Gastroesophageal sphincter (tissue), 4 donors: ENCODE measurements at places on chromosomes 3 and 15. TPM values are rescaled to one million over a fixed set of nuclear protein-coding genes. Genes with fewer than 3 reads are reported as not detected.

- ATAC-seq: no peak
Observed at GRCh38 chr3:170585937-170586310, at the start of gene SLC7A14. TSS of gene SLC7A14 (minus strand) at chr3:170586075. CDS start at chr3:170526936, 59,139 bp downstream.

- ATAC-seq: no peak
Observed at GRCh38 chr3:105907777-105908176, 39.0 kb upstream of the CBLB start.

GRCh38 chr15:66094331-66094730 lies 159.2 kb downstream of the MEGF11 start:
- ATAC-seq: no peak

GRCh38 chr15:44782516-44782915 lies 46.2 kb downstream of the TRIM69 start:
- no peak for ATAC-seq

GRCh38 chr3:69420781-69421520 lies 35.1 kb upstream of the FRMD4B start:
- peak; percentile 62 for ATAC-seq

GRCh38 chr15:99306694-99307338 lies 55.5 kb downstream of the LRRC28 start:
- ATAC-seq: no peak

DNA sequence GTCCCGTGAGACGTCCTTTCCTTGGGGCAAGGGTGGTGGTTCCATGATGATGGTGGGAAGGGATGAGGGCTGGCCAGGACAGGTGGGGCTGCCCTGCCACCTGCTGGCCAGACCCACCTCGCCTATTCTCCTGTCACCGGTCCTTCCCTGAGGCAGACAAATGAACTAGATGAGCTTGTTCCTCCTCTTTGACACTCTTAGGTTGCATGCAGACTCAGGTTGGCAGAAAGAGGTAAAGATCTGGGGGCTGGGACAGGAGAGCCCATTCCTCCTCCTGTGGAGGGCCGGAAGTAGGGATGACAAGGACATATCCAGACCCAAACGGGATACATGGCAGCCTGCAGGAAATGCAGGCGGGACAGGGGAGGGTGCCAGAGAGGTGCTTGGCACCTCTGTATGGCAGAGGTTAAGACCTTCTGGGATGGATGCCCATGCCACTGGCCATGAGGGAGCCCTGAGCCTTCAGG lies 38.6 kb downstream of the ACSBG1 start:
- peak; percentile 41 for ATAC-seq

DNA sequence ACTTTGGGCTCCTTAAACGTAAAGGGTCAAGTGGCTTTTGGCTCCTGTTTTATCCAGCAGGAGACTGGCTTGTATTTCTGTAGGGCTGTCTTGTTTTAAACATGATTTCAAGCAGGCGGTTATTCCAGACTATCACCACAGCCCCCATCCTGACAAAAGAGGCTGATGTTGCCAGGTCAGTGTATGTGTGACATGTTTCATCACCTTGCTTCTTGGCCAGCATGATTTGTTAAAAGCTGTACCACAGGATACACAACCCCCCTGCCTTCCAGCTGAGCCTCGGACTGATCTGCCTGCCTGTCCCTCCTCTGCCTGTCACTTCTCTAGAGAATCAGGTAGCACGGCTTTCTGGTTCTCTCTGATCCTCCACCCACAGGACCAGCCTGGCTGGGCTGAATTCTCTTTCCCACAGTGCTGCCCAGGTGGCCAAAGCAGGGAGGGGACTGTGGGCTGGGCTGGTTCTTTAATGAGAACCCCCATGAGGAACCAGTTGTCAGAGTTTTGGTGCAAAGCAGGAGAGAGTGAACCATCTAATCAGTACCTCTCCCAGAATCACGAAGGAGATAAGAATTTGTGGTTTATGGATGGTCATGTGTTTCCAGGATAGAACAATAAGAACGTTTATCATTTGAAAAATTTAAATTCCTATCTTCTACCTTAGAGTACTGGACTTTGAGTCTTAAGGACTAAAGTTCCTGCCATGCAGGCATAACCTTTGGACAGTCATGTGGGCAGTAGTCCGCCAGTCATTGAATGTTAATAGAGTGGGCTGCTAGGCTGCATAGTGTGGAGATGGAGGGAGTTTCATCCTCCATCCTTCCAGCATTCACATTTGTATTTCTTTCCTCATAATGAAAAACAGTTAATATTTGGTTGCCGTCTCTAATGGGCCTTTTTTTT lies 8.8 kb downstream of the ABHD6 start:
- no peak for ATAC-seq

DNA sequence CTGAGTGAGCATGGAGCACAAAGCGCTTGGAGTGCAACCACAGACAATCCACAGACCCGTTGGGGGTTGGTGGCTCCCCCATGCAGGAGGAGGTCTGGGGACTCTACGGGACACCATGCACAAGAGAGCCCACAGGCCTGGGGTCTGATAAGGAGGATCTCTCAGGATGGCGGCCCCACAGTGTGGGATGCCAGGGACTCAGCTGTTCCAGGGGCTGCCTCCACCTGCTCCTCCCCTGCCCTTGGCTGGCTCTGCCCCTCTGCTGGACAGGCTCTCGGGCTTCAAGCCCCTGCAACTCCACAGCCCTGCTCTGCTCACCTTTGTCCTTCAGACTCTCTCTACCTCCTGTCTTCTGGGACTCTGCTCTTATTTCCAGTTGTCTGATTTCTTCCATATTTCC lies 184.5 kb upstream of the CHRNA7 start:
- ATAC-seq: no peak

DNA sequence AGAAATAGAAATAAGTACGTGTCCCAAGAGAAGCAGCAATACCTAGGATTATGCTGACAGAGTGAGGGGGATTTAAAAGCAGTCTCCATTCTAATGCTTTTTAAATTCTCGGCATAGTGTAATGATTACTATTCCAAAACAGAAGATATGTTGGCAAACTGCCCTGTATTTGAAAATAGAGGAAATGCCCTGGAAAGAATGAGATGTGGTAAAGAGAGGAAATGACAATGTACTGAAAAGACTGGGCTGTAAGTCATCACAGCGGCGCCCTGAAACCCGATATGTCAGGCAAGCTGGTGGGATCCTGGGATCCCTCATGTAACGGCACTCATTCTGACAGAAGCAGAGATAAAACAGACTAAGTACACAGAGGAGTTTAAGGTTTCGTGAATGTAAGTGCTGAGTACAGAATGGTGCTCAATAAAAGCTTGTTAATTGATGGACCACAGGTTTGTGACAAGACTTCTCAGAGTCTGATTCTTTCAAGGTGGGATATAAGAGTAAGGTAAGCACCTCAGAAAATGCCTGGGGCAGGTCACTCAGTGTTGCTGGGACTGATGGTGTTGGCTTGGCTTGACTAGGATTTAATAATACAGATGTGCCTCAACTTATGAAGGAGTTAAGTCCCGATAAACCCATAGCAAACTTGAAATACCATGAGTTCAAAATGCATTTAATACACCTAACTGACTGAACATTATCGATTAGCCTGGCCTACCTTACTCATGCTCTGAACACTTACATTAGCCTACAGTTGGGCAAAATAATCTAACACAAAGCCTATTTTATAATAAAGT lies 91.4 kb downstream of the NFKBIZ start:
- peak; percentile 57 for ATAC-seq

DNA sequence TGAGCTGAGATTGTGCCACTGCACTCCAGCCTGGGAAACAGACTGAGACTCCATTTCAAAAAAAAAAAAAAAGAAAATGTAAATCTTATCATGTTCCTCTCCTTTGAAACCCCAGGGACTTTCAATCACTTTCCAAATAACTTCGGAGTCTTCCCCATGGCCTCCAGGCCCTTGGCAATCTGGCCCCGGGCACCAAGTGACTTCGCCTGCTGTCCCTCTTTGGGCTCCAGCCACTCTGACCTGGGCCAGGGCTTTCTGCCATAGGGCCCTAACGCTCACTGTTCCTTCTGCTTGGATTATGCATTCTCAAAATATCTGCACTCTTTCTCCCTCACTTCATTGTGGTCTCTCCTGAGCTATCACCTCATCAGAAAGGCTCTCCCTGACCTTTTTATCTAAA lies 260.9 kb downstream of the KLF13 start:
- no peak for ATAC-seq

- no peak for ATAC-seq
Observed at GRCh38 chr3:26932752-26933151, 310.2 kb downstream of the LRRC3B start.

DNA sequence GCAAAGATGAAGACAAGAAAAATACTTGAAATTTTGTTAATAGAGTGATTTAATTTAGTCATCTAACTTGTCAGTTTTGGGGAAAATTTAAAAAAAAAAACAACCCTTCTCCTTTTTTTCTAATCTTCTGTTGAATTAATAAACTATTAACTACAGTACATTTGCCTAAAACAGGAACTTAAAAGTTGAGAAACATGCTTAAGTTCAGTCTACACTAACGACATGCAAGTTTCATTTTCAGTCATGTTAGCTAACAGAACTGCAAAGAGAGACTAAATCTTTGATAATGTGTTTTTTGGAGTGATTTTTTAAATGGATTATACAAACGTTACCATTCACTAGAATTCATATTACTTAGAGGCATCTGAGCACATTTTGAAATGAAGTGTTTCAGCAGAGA lies 71.9 kb upstream of the MBNL1 start:
- ATAC-seq: no peak

DNA sequence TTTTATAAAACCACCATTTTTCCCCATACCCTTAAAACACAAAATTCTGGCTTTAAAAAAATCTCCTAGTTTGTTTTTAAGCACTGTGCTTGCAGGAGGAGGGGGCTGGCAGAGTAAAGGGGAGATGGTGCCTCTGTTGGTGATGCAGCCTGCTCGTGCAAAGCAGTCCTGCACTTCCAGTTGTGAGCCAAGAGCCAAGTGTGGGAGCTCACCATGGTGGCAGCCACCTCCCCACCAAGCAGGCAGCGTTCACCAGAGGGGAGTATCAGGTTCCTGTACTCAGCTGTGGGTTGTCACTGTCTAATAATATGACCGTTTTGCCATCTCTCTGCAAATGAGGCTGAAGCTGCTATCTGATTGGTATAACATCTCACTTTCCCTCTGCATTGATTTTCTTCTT lies 164.8 kb downstream of the SYNPR start:
- no peak for ATAC-seq

DNA sequence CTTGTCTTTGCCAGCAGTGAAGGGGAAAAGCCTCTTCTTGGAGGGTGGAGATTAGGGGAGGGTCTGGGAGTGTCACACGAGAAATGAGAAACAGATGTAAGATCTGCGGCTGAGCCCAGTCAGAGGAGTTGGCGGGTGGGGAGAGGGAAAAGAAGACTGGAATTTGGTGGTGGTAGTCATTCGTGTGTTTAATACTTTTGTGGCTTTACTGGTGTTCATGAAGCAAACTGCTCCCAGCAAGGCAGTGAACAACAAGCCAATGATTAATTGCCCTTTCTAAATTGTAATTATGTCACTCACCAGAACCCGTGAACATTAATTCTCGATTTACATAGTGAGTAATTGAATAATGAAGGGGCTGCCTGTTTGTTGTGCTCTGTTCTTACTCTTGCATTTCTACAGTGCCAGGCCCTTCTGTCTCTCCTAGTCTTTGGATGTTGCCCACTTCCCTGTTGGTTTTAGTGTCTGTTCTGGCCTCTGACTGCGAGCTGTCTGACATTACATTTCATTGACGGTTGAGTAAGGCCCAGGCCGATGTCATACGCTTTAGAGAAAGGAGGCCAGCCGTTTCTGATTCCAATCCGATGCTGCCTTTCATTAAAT lies 78.0 kb downstream of the CHCHD6 start:
- peak; percentile 73 for ATAC-seq

DNA sequence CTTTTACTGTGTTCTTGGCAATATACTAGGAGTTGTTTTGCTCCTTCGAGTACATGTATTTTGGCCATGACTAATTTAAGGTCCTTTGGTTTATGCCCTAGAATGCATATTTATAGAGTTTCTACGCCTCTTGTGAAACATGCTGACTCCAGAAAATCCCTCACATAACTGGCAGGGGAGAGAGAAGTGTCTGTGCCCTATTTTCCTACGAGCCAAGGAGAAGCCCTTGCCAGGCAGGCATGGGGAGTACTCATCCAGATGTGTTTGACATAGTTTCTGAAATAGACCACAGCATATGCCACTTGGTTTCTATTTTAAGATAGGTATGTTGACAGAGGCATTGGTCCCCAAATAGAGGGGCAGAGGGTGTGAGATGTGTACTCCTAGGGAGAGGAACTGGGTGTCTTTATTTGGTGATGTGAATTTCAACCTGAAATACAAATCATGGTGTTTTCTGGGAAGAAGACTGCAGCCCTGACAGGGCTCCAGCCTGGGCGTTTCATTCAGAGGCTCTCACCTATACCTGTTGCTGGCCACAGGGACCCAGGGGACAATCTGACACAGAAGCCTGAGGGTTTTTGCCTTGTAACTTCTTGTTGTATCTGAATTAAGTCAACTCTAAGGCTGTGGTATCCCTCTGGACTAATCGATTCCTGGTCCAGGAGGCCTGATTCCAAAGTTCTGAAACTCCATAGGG lies 267.8 kb upstream of the C2CD4B start:
- ATAC-seq: peak; percentile 70

DNA sequence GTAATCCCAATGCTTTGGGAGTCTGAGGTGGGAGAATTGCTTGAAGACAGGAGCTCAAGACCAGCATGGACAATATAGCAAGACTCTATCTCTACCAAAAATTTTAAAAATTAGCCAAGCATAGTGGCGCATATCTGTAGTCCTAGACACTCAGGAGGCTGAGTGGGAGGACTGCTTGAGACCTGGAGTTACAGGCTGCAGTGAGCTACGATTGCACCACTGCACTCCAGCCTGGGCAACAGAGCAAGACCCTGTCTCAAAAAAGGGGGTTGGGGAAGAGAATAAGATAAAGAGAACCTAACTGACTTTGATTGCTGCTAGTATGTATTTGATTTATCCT lies 755 bp downstream of the CD200R1 start:
- no peak for ATAC-seq

- ATAC-seq: no peak
Observed at GRCh38 chr3:36954452-36955134, 9.7 kb upstream of the TRANK1 start.

DNA sequence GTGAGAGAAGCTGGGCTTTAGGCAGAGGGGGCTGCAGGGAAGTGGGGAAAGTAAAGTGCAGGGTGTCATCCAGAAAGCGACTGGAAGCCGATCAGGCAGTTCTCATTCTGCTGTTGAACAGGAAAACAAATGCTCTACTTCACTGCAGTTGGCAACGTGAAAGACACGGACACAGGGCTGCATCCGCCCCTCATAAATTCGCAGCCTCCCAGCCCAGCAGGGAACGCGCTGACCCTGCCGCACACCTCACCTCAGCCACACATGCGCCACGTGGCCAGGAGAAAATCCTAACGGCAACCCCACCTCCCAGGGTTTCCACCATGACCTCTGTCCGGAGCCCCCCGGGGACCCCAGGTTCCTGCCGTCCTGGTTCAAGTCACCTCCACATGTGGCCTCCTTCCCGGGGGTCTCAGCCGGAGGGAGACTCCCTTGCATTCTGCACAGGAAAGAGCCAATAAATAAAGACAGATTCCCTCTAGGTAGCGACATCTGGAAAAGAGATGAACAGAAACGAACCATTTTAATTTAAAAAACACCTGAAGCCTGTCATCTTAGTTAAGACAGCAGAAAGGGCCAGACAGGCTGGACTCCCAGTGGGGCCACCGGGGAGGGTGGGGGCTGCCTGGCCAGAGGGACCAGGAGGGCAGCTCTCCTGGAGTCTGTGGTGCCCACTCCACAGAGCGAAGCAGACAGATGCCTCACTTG lies 118.7 kb downstream of the TMEM266 start:
- ATAC-seq: no peak

The TF gene
- total RNA-seq: 0.78 TPM

The GP5 gene
- total RNA-seq: not detected

The B3GNT5 gene
- total RNA-seq: 5.9 TPM

The SPPL2A gene
- 139 TPM for total RNA-seq

The CRABP1 gene
- 5.3 TPM for total RNA-seq

The EID1 gene
- 335 TPM for total RNA-seq

The RBP2 gene
- total RNA-seq: not detected
